ENCODE measurements at places on chromosomes 2 and 18.

GRCh38 chr2:66236067-66236685, 198.7 kb upstream of the MEIS1 start:
- no peak for DNase-seq

- DNase-seq, result no peak
Observed at GRCh38 chr2:73268830-73269685, 15.2 kb downstream of the FBXO41 start.

DNA sequence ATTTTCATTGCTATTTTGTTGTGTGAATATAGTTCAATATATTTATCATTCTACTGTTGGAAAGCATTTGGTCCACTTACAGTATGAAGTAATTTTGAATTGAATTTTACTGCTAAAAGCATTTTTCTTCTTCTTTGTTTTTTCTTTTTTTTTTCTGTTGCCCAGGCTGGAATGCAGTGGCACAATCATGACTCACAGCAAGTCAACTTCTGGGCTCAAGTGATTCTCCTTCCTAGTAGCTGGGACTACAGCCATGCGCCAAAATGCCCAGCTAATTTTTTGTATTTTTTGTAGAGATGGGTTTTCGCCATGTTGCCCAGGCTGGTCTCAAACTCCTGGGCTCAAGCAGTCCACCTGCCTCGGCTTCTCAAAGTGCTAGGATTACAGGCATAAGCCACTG, 2.4 kb upstream of the ETAA1 start:
- no peak for DNase-seq

- no peak for DNase-seq
Observed at GRCh38 chr2:9106338-9107167, 100.1 kb upstream of the ASAP2 start.
